G401 (cell line): ENCODE measurements at places on chromosomes 2 and 18.

DNA sequence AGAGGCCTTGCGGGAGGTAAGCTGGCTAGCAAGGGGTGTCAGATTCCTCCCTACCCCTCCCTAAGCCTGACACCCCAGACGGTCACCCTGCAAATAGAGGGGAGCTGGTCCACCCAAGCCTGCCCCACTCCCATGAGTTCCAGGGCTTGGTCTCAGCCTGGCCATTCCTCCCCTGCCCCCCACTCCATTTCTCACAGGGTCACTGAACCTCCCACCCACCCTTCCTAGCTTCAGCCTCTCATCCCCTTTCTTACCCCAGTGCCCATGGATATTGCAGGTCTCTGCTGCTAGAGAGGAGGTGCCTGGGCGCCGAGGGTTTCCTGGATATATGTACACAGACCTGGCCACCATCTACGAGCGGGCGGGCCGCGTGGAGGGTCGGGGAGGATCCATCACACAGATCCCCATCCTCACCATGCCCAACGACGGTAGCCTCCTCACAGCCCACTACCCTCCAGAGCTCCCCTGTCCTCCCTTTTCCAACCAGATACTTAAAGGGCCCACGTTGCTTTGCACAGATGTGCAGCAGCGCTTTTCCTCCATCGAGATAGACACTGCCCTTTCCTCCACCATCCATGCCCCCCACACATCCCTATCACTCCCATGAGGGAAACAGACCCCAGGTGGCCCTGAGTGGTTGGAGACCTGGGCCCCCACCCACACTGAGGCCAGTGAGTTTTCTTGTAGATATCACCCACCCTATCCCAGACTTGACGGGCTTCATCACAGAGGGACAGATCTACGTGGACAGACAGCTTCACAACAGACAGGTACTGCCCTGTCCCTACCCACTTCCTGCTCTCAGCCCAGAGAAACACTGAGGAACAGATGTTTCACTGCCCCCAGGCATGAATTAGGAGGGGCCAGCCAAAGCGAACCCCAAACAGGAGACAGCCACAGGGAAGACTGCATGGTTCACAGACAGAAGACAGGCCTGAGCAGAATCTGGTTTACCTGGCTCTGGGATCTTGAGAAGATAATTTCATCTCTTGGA, 15.2 kb upstream of the ANKRD53 start:
- DNase-seq = no peak

DNA sequence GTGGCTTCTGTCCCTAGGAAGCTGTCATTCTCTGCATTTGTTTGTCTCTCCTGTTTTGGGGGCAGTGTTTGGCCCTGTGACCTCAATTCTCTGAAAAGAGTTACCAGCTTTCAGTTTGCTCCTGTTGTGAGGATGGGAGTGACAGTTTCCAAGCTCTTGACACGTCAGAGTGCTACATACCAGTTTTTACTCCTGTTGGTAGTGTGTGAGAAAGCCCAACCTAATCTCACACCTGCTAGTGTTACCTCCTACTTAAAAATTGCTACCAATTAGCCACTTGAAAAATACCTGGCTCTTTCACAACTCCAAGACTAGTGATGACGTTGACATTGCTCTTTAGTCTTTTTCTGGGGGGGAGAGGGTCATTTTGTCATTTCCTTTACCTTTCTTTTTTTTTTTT, 14.1 kb downstream of the SKA1 start:
- no peak for DNase-seq

DNA sequence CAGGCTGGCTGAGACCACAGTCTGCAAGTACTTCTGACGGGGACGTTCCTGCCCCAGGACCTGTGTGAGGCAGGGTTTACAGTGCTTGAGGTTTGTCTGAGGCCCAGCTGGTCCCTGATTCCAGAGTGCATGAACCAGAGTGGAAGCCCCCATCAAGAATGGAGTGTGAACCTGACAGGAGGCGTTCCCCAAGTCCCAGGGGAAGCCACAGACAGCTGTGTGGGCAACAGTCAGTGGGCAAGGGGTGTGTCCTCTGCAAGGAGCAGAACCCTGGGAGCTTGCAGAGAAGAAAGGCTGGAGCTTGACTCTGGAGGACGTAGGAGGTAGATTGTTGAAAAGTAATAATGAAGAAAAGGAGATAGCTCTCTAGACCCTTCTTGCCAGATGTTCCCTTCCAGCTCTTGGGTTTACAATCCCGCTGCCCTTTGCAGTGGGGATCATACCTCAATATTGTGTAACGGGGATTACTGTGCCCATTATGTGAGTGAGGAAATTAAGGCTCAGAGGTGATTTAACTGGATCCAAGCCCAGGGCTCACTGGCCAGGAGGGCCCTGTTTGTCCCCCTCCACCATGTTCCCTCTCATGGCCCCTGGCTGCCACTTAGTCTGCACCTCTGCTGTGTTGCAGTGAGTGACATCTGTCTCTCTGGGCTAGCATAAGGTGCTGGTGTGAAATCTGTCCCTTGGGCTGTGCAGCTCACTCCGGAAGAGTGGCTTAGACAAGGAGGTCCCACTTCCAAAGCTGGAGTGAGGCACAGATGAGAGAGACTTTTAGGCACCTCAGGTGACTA, 6.2 kb downstream of the DBI start:
- no peak for DNase-seq

- no peak for DNase-seq
These were observed 1057.1 kb upstream of the CRIM1 start for GRCh38 chr2:35298493-35298892.

DNA sequence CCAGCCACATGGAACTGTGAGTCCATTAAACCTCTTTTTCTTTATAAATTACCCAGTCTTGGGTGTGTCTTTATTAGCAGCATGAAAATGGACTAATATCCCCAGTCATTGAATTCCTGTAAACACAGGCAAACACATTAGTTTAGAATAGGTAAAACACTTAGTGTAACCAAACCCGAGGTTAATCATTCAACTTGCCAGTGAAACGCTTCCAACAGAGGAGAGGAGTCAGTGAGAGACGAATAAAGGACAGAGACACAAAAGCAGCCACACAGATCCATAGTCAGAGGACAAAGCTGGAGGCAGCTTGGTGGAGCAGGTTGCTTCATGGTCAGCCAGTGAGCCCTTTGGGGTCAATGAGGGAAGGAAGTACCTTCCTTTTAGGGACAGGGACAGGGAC, 348.1 kb downstream of the TGIF1 start:
- no peak for DNase-seq

GRCh38 chr2:741195-741496, 63.9 kb upstream of the TMEM18 start:
- no peak for DNase-seq

DNA sequence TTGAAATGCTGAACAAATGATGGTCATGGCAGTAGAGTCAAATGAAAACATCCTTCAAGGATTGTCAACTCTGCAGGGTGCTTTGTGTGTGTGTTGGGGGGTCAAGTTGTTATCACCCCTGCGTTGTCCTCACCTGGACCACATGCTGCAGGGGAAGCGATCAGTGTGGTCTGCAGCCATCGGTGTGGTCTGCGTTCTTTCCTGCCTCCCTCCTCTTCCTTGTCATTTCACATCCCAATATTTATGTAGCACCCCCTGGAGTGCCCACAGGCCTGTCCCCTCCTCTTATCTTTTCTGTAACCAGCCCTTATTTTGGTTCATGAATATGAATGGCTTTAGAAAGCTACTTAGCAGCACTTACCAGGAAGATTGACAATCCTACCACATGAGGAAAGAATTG, 38.9 kb downstream of the UGP2 start:
- DNase-seq = no peak

- DNase-seq = no peak
These were observed 31.4 kb downstream of the IMPA2 start for GRCh38 chr18:12012697-12013096.

DNA sequence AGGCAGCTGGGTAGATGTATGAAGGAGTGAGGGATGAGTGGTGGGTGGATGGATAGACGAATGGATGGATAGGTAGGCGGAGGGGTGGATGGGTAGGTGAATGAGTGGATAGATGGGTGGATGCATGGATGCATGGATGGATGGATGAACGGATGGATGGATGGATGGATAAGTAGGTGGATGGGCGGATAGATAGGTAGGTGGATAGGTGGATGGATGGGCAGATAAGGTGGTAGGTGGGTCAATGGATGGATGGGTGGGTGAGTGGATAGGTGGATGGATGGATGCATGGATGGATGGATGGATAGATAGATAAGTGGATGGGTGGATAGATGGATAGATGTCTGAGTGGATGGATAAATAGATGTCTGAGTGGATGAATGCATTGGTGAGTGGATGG, 30.1 kb downstream of the MLPH start:
- no peak for DNase-seq

- no peak for DNase-seq
These were observed 283.2 kb downstream of the RPRM start for GRCh38 chr2:153195342-153195741.

- peak; percentile 71 for DNase-seq
These were observed 284.5 kb downstream of the MTX2 start for GRCh38 chr2:176553685-176554100.

DNA sequence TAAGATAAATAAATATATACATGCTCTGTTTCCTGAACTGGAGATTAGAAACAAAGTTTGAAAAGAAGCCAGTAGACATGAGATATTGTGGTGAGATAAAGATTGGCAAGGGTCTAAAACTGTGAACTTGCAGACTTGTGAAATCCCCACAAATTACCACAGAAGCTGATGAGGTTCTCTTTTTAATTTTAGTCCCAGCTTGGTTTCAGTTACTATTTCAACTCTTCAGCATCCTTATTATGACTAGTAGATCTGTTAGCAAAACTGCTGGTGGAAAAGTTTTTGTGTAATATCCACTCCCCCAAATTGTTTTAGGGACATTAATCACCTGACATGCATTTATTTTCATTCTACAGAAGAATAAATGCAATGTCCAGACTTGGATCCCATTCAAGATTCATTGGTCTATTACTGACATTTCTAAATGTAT, 20.8 kb downstream of the RASGRP3 start:
- DNase-seq = no peak

DNA sequence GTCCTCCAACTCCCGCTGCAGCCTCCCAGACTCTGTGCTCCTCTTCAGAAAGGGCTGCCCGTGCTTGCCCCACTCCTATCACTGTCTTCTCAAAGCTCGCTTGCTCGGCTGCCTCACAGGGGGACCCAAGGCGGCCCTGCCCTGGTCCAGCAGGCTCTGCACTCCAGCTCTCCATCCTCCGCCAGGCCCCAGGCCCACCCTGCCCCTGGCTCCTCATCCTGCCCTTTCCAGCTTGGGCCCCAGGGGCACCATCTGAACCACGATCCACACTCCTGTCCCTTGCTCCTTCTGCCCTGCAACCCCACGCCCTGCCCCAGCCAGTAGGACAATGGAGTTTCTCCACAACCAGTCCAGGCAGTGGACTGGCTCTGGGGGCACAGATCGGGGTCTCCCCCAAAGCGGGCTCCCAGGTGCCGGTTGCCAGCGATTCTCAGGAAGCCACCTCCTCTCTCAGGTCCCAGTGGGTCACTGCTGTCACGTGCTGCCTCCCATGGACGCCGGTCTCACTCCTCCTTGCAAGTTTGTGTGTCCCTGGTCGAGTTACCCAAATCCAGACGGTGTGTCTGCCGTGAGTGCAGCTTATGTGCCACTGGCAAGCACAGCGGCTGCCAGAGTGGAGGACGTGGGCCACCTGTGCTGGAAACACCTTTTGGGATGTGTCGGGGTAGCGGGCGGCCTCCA, 238.5 kb downstream of the HDAC4 start:
- no peak for DNase-seq

GRCh38 chr2:177754492-177754873, 318.1 kb downstream of the PDE11A start:
- peak; percentile 62 for DNase-seq

GRCh38 chr2:48856144-48856543, 100.6 kb upstream of the LHCGR start:
- no peak for DNase-seq

DNA sequence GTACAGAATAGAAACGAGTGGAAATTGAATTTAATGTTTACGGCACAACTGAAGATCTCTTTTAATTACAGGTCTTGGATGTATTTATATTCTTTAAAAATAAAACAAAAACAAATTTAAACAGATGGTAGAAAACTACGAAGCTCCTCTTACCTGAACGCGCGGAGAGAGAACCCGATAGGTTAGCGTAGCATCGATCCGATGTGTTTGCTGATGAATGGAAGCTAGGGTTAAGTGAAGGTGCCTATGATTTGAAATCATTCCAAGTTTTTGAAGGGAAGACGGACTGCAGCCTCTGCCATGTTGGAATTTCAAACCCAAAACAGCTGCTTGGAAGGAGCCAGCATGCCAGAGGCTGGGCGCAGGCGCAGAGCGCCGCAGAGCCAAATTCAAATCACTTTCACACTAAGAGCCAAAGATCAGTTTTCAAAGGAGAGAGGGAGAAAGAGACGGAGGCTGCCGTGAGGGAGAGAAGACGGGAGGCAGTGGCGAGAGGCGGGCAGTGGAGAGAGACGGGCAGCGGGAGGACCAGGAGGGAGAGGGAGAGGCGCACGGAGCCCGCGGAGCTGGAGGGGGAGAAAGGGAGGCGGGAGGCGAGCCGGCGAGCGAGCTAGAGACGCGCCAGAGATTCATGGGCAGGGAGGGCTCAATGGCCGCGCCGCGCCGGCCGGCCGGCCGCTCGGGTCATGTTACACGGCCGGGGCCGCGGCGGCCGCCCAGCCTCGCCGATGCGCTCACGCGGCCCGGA, at the start of gene FIGN:
Gene FIGN (minus strand): TSS at position 324 of the 748 bp plus-strand sequence. CDS start 1,081 bp downstream, outside the sequence.
- DNase-seq = peak; percentile 43

- no peak for DNase-seq
These were observed 665.5 kb upstream of the SOX11 start for GRCh38 chr2:5026571-5027234.

GRCh38 chr2:5176764-5177163, 515.4 kb upstream of the SOX11 start:
- no peak for DNase-seq

GRCh38 chr2:144942516-144943256, 422.8 kb upstream of the ZEB2 start:
- no peak for DNase-seq
